ENCODE measurements at places on chromosomes 5 and 9.

GRCh38 chr9:124481115-124481514 lies 26.1 kb downstream of the NR5A1 start:
- no peak for DNase-seq

DNA sequence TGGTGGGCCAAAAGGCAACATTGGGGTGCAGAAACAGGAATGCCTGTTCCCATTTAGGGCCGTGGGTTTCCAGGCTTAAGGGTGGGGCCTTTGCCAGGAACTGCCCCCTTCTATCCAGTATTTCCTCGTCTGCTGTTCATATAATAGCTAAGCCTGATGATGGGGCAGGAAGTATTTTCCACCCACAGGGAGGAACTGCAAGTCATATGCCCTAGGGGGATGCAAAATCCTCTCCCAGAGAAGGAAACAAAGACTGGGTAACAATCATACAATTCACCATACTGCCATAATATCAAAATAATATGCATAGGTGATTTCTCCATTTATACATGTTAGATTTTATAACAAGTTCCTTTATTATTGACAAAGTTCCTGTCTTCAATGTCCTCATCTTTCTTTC lies 20.5 kb upstream of the RPS23 start:
- no peak for DNase-seq

DNA sequence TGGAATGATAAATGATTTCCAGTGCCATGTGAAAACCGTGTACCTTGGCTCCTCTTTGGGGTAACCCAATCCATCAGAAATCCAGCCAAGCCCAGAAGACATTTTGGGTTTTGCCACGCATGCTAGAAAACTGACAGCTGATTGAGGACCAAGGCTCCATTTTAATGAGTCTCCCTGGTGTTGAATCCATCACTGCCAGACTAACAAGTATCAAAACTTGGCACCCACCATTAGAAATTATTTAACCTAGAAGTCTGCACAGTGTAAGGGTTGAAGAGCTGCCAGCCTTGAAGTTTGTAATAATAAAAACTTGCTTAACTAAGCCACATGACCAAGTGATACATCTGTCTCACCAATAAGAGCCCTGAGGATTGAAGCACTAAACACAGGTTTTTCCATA lies 369.9 kb downstream of the DNAH5 start:
- DNase-seq, result no peak

GRCh38 chr5:15574806-15575325 lies 74.9 kb downstream of the FBXL7 start:
- no peak for DNase-seq

GRCh38 chr5:139094154-139095131 lies 103.7 kb downstream of the SIL1 start:
- DNase-seq, result no peak

DNA sequence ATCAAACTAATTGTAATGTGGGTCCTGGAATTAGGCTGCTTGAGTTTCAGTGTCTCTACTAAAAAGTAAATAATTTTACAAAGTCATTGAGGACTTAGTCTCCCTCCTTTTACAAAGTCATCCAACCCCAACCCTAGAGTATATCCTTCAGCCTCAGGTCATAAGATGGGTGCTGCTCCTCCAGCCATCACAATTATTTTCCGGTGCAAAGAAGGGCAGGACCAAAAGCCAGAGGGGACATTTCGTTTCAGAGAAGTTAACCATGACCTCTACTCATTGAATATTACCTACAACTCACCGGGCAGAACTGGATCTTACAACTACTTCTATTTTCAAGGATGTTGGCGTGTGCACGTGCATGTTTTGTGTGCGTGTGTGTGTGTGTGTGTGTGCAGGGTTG lies 60.5 kb upstream of the TNFSF8 start:
- no peak for DNase-seq

DNA sequence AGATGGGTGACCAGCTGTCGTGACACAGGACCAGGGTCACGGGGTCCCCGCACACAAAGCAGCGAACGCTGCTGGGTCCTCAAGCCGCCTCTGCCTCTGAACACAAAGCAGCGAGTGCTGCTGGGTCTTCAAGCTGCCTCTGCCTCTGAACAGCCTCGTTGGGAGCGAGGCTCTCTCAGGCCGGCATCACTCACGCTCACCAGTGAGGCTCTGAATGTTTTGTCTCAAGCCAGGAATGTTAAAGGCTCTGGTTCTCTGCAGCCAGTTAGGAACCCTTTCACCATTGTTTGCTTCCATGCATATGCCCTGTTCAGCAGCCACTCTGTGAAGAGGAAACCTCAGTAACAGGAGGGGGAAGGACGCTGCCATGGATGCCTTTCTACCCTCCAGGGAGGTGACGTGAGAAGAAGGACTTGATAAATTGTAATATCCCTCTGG lies 82.7 kb upstream of the TAF11L2 start:
- DNase-seq, result no peak

DNA sequence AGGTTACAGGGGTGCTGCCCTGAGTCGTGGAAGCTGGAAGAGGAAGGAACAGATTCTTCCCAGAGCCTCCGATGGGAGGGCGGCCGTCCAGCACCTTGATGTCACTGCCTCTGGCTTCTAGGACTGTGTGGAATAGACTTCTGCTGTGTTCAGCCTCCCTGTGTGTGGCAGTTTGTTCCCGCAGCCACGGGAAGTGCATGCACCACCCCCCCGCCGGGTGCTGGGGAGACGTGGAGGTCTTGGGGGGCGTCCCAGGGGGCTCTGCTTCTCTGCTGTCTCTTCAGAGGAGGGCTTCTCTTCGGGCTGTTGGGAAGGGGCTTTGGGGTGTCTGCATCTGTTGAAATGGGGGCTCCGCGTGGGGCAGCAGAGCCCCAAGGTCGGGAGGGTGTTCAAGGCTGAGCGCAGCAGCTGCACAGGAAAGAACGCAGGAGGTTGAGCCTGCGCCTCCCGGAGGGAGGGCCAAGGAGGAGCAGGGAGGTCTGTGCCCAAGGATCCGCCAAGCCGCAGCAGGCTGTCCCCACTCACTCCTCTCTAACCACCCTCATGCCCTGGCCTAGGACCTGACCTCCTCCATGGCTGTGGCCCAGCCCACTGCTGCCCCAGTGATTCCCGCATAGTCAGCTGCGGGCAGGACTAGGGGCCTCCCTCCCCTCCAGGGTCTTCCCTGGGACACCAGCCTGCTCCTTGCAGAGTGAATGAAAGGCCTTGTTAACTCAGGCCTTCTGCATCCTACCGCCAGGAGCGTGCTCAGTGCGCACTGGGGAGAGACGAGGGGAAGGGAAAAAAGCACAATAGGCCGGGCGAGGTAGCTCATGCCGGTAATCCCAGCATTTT lies 45.0 kb downstream of the ROPN1L start:
- no peak for DNase-seq

- no peak for DNase-seq
These were observed 2.9 kb downstream of the UBE2B start for GRCh38 chr5:134374232-134374631.

GRCh38 chr5:148446611-148447010 lies 62.9 kb downstream of the FBXO38 start:
- no peak for DNase-seq

GRCh38 chr9:75938946-75939345 lies 48.5 kb downstream of the PCSK5 start:
- no peak for DNase-seq

- no peak for DNase-seq
These were observed 81.8 kb downstream of the PRDM6 start for GRCh38 chr5:123170816-123171215.

Measured in hematopoietic multipotent progenitor cell treated with erythropoietin and hydrocortisone succinate and interleukin-3 and kit ligand, for 15 days (in vitro differentiated cells).